ENCODE measurements at places on chromosomes 1 and 21.

DNA sequence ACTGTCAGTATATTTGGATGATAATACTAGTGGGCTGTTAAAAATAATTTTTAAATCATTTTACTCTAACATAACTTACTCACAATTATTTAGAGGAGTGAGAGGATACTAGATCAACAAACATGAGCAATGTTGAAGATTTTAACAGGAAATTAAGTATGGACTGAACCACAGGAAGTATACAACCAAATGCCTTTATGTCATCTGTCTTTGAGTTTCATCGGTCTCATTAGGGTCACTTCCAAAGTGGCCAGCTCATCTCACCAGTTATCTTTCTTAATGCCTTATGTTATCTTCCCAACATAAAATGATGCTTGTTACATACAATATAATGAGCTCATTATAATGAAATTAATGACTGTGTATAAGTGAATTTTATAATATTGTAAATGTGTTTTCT is 1.5 kb upstream of the RGS1 start:
- no peak for DNase-seq

- no peak for DNase-seq
These were observed 657 bp upstream of the HNRNPU start for GRCh38 chr1:244865028-244865371.

DNA sequence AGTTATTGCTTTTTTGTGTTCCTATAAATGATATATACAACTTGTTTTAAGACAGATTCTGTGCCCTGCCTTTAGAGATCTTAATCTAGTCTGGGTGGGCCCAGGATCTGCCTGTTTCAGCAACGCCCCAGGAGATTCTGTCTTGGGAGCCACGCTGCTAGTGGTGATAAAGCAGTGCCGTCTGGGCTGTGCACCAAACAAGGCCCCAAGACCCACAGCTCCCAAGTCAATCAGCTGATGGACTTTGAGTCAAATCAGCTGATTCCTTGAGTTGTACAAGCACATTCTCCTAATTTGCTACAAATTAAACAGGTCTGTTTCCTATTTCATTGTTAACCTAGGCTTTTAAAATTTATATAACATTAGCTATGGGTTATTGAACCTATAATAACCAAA is 15.7 kb upstream of the SLC44A3 start:
- no peak for DNase-seq

GRCh38 chr1:54120018-54120697 is 32.6 kb downstream of the CDCP2 start:
- no peak for DNase-seq

DNA sequence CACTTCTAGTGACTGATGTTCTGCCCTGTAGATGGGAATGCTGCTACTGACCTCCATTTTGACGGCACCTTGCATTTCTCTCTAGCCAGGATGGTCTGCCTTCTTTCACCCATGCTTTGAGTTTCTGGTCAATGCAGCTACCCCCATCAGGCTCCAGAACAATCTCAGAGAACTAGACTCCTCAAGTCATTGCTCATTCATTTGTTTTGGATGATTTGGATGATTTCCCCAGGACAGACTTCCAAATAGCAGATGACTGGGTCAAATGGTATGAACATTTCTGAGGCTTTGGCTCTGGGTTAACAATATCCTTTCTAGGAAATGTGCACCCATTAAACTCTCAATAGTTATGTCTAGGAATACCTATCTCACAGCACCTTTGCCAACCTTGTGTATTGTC is 63.9 kb downstream of the CSMD2 start:
- DNase-seq = no peak

DNA sequence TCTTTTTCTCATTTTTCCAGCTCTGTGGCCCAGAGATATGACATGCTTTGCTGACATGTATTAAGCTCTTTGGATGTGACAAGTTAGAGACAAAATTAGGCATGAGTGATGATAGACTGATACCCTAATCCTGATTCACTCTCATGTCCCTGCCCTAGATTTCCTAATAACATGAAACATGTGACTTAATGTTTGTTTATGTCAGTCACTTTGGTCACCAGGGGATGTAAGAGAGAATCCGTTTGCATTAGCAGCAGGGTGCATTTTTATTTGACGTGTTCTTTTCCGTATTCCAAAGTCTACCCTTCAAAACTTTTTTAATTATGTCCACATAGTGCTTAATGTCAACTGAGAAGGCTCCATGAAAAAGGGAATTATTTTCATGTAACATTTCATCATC is 192.4 kb downstream of the HMCN1 start:
- no peak for DNase-seq

DNA sequence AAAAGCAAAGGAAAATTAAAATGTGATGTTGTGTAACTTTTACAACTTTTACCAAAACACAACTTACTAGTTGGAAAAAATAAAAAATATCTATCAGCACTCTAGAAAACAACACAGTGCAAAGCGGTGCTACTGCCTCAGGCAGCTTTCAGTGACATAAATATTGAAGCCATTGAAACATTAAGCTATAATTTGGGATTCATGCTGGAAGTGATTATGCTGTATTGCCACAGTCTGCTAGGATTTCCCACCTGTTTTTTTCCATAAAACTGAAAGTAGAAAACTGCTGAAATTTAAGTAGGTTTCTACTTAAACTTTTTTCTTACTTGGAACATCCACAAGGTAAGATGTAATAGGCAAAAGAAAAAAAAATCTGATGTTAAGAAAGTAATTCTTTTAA is 674.4 kb downstream of the KCNT2 start:
- no peak for DNase-seq

GRCh38 chr1:80910426-80910825 is 890.3 kb upstream of the ADGRL2 start:
- no peak for DNase-seq
